ENCODE measurements at places on chromosomes 2 and 18.

GRCh38 chr2:213104092-213104902, 47.1 kb downstream of the IKZF2 start:
- H3K27ac ChIP-seq, result no peak overlapping the region
- H3K27me3 ChIP-seq, result no peaks in the 10 kb centered on the region
- H3K4me1 ChIP-seq, result peaks cover 10% of the 10 kb centered on the region
- no peaks in the 10 kb centered on the region for H3K36me3 ChIP-seq

DNA sequence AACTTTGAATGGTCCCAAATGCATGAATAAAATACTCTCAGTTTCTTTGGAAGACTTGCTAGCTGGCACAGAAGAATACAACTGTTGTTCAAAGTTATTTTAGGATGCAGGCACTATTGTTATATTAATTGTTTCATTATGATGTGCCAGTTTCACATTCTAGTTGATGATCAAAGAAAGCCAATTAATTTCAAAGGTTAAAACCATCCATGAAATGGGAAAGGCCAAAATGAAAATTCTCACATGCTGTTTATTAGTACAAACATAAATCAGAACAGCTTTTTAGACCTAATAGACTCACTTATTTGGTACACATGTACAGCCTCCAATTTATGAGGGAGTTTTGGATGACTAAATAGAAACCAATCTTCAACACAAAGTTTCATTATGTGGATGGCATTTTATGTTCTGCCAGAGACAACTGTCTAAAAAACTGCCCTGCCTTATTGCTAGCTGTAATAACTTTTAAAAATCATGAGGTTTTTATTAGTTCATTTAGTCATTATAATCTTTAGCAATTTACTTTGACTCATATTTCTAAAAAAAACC, 42.2 kb downstream of the RFTN2 start:
- H3K27ac ChIP-seq, result no peak overlapping the region
- H3K4me3 ChIP-seq, result no peak overlapping the region
- H3K4me1 ChIP-seq, result no peaks in the 10 kb centered on the region
- no peaks in the 10 kb centered on the region for H3K27me3 ChIP-seq

DNA sequence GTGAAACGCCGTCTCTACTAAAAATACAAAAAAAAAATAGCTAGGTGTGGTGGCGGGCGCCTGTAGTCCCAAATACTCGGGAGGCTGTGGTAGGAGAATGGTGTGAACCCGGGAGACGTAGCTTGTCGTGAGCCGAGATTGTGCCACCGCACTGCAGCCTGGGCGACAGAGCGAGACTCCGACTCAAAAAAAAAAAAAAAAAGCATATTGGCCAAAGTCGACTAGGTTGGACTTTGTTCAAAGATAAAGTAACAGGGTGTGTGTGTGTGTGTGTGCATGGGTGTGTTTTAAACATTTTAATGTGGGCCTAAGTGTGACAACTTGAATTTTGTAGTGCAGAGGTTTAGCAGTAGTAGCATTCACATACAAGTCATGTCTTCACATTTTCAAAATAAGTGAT, 11.7 kb downstream of the GEMIN6 start:
- DNase-seq, result no peak
- no peaks in the 10 kb centered on the region for H3K4me1 ChIP-seq
- no peak overlapping the region for H3K4me3 ChIP-seq
- H3K27me3 ChIP-seq, result no peaks in the 10 kb centered on the region

DNA sequence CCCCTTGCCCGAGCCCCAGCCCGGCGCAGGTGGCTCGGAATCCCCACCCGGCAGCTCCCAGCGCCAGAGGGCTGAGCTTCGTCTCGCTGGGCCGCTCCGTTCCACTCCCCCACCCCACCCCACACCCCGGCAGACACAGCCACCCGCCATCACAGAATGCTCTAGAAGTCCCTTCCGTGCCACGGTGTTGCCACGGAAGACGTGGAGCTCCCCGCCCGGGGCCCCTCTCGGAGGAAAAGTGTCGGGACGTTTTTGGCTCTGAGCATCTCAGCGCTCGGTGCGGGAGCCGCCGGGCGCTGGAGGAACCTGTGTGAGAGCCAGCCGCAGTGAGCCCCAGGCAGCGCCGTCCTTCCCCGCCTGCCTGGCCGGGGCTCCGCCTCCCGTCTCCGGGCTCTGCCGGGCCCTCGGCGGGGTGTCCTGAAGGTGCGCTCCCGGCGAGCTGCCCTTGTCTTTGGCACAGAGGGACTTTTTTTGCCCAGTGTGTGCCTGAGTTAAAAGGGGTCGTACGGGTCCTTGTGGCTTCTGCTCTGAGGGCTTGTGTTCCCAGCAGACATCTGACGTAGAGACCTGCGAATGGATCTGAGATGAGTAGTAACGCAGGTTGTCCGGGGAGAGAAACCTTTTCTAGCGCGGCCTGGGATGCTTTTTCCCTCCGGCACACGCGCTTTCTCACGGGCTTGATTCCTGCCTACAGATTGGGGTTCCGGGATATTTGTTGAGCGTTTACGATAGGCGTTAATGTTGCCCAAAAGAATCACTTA, 1.8 kb downstream of the ZCCHC2 start:
- DNase-seq, result peak; percentile 79
- H3K27ac ChIP-seq, result peak overlapping the region; percentile 100
- peak overlapping the region; percentile 98 for H3K4me3 ChIP-seq
- H3K36me3 ChIP-seq, result no peaks in the 10 kb centered on the region
- H3K27me3 ChIP-seq, result no peaks in the 10 kb centered on the region
